ENCODE measurements at places on chromosomes 16 and 17.

DNA sequence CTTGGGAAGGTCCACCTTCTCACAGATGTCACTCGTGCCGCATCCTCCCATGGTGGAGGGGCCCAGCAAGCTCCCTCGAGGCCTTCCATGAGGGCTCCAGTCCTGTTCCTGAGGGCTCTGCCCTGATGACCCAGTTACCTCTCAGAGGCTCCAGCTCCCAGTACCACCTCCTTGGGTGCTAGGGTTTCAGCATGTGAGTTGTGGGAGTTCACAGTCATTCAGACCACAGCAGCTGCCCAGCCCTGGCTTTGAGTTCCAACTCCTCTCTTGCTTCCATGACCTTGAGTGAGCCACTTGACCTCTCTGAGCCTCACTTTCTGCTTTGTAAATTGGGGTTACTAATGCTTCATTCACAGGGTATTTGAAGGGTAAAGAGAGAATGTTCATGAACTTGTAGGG lies 37.1 kb upstream of the LGALS9 start:
- DNase-seq, result no peak

GRCh38 chr16:71536752-71537499 lies 10.7 kb downstream of the CHST4 start:
- DNase-seq, result no peak

DNA sequence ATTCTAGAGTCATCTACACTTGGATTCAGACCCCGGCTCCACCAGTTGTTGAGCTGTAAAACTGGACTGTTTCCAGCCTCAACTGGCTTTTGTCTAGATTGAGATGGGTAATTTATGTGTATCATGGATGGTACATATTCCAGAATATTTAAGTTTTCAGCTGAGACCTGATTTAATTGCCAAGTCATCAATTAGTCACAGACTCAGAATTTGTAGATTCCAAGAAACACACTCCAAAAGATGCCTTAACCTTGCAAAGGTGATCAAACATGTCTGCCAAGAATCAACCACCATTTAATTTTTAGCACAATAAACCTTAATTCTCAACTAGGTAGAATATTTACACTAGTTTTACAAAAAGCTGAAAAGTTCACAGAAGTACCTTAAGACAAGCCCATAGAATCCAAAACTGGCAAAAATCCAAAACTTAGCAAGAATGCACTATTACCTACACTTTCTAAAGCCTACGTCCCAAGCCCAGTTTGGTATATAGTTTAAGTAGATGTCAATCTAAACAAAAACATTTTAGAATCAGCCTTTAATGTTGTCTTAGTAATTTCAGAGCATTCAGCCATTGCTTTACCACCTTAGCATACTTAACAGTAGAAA lies 17.7 kb downstream of the SIAH1 start:
- DNase-seq, result no peak

- no peak for DNase-seq
These were observed 1.5 kb upstream of the ABCC12 start for GRCh38 chr16:48157302-48157701.

GRCh38 chr17:73640691-73641090 lies 3.6 kb downstream of the SDK2 start:
- DNase-seq, result no peak

GRCh38 chr16:17362183-17362582 lies 108.6 kb downstream of the XYLT1 start:
- DNase-seq, result no peak

GRCh38 chr16:2710711-2711231 lies 9.3 kb downstream of the PRSS27 start:
- no peak for DNase-seq

- DNase-seq, result no peak
These were observed 35.7 kb downstream of the PIEZO1 start for GRCh38 chr16:88749358-88749757.

DNA sequence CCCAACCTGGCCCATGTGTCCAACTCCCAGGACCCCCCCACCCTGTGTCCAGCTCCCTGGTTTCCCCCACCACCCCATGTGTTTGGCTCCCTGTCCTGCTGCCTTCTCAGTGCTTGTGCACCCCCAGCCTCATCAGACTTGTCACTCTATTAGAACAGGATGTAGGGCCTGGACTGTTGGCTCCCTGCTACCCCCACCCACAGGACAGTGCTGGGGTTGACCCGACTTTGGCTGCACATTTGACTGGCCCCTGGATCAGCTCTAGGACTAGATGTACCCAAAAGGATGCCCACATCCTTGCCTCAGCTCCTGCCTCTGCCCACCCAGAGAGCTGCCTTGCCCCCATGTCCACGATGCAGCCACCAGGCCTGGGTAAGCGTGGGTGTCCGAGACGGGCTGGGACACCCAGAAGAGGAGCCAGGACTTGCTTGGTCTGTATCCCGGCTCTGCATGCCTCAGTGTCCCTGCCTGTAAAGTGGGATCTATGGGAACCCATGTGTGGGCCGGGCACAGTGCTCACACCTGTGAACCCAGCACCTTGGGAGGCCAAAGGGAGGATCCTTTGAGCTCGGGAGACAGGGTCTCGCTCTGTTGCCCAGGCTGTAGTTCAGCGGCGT lies 1.5 kb upstream of the CCDC57 start:
- no peak for DNase-seq

DNA sequence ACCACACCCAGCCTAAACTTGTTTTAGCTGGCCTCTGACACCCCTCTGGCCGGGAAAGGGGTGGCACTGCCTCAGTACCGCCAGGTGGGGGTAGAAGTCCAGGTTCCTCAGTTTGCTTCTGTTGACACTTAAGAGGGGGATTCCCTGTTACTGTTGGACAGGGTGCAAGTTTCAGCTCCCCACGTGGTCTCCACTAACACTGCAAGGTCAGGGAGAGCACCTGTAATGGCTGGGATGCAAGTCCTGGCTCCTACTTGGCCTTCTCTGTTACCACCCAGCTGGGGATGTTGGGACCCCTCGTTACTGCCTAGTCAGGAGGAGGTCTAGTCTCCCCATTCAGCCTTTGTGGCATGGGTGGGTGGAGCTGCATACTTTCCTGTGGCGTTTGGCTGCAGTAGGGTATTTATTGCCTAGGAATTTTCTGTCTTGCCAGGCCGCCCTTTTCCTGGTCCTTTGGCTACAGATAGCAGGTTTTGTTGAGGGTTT lies 10.6 kb upstream of the MFAP4 start:
- DNase-seq, result no peak

DNA sequence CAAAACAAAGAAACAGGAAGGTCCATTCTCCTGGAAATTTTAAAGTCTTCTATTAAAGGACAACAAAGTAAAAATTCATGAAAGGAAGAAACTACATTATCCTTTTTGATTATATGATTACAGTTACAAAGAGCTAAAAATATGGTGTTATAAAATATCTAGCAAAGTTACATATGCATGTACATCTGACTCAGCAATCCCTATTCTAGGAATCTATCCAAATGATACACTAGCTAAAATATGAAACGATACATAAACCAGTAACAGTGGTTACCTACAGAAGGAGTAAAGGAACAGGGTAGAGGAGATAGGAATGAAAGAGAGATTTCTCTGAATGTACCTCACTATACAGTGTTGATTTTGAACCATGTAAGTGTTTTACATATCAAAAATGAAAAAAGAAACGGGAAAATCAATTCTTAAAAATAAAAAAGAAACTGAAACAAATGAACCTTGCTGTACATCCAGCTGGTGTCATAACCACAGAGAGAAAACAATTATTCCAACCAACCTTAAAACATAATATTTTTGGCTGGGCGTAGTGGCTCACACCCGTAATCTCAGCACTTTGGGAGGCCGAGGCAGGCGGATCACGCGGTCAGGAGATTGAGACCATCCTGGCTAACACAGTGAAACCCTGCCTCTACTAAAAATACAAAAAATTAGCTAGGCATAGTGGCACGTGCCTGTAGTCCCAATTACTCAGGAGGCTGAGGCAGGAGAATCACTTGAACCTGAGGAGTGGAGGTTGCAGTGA lies 41.4 kb downstream of the HYDIN start:
- no peak for DNase-seq

DNA sequence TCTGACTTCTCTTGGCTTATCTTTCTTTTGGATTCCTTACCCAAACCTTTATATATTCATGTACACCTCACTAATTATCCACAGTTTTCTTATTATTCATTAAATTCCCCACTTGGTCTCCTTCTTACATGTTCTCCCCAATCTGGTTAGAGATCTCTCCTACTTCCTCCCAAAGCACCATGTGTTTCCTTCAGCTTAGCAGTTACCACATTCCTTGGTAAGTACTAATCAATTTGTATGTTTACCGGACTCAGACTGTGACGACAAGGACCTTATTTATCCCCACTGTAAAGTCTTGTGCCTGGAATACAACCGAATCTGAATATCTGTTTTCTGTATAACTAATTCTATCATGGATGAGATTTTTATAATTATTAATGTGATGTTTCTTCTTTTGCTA lies 389.5 kb downstream of the KCNJ2 start:
- DNase-seq, result no peak

- DNase-seq, result no peak
These were observed 66.1 kb downstream of the SMG6 start for GRCh38 chr17:2237521-2237921.

DNA sequence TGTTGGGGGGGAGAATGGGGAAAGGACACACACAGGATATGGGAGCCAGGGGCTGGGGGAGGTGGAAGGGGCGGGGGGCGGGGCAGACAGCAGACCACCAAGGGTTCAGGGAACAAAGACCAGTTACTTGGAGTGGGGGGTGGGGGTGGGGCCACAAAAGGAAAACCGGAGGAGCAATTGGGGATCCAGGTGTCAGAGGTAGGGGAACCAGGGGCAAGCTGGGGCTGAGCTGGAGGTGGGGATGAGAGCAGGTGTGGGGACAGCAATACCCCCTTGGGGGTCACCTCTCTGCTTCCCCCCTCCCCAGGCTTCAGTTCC lies 1.4 kb upstream of the ORAI3 start:
- no peak for DNase-seq

- DNase-seq, result no peak
These were observed 3.9 kb downstream of the RPL3L start for GRCh38 chr16:1950559-1950958.

- DNase-seq, result no peak
These were observed 557.4 kb upstream of the ZFHX3 start for GRCh38 chr16:73605309-73605708.

GRCh38 chr16:14240219-14240843 lies 169.2 kb downstream of the MRTFB start:
- no peak for DNase-seq

DNA sequence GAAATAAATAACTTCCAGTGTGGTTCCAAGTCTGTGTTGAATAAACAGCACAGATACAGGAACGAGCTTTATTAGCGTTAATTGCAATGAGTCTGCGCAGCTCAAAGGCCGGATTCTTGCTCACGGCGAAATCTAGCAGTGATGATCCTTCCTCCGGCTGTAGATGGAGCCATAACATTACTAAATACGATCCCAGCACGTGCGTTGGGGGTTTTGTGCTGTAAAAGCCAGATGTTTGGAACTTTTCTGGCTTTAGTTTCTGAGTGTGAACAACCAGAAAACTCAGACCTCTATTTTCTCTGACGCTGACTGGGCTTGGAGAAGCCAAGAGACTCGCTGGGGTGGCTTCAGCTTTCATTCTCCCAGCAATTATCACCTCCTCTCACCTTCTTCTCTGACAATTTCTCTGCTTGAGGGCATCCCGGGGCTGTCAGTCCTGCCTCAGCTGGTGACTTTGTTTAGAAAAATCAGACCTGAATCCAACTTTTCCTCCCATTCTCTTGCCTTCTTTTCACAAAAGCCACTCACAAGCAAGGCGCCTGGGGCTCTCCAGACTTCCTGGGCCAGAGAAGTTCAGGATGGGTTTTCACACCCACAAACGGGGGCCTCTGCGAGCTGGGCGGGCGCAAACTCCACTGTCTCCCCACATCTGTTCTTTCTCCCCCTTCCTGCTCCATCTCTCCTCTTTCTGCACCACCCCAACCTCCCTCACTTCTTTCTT lies 47.1 kb upstream of the AKTIP start:
- DNase-seq, result peak; percentile 64
